ENCODE measurements at places on chromosomes 4 and X.
A peak's percentile ranks its signal among the peaks of the same experiment; 100 is the strongest.

DNA sequence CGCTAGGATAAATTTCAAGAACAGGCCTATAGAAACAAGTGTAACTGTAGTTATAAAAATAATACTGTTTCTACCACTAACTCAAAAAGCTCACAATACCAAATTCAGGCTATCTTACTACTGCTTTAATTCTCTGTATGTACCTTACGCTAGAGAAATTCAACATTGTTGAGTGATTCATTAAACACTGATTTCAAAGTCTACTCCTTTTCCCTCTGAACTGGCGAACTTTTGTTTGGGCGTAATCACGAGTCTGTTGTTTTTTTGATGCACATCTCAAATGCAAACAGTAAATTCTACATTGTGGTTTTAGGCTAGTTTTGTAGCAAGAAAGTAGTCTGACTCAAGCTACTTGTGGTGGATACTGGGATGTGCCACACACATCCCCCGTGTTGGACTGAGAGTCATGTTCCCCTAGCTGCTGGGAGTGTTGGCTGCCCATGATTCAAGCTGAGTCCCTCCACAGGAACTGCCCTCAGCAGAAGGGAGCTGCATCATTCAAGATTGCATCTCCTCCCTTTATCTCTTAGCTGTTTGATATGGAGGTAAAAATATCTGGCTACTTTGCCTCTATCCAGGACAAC, 406.1 kb downstream of the RAPGEF2 start:
- DNase-seq, result no peak

GRCh38 chrX:22087011-22087557, 55.0 kb downstream of the PHEX start:
- no peak for DNase-seq

DNA sequence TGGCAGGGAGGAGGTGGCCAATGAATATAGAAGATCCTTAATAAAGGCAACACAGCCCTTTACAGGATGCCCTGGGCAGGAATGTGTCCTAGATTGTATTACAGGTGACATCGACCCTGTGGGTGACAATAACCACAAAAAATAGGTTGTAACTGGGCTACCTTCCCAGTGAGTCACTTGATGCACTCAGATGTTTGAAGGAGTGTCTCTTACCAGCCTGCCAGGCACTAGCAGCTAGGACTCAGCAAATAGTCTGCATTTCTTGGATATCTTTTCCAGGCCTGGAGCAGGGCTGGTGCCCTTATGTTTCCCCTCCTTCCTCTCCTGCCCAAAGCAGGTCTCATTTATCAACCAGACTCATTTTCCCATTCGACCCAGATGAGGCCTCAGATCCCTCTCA, 50.9 kb upstream of the TMEM164 start:
- peak; percentile 9 for DNase-seq

- DNase-seq, result no peak
These were observed 126.5 kb upstream of the INTU start for GRCh38 chr4:127506283-127506682.

GRCh38 chr4:165302658-165303057, 24.8 kb upstream of the MSMO1 start:
- DNase-seq, result no peak

DNA sequence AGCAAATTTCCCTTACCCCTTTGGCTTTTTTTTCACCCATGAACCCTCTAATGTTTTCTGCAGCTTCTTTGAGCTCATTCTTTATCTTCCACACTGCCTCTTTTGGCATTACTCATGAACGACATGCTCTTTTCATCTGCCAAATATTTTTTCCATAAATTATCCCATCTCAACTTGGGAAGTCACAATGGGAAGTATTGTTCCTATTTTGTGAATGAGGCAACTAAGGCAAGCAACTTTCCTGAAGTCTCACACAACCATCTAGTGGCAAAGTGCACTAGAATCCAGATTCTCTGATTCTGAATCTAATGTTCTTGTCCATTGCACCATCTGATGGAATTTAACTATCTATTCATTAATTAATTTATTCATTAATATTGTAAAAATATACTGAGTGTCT, 625 bp downstream of the RTL9 start:
- DNase-seq, result no peak

DNA sequence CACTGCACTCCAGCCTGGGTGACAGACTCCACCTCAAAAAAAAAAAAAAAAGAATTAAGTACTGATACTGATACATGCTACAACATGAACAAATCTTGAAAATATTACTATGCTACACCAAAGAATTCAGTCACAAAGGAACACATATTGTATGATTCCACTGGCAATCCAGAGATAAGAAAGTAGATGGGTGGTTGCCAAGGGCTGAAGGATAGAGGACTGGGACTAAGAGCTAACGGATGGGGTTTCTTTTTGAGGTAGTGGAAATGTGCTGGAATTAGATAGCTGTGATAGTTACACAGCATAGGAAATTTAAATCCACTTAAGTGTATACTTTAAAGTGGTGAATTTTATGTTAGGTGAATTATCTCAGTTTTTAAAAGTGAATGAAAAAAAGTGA, 12.5 kb downstream of the ATP11C start:
- no peak for DNase-seq

DNA sequence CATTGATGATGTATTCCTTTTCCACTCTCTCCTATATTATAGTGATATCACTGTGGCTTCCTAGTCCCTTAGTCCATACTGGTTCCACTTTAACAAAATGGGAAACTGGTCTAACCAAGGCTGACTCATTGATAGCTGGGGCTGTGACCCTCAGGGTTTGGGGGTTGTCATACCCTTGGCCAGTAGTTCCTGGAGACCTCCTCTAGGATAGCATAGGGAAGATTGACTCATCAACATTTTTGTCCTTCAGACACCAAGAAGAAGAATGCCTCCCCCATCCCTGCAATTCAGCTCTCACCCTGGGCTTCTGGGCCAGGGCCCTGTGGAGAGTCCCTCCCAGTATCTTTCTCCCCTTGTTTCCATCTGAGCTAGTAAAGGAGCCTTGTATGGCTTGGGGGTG, 68.8 kb upstream of the PRPS1 start:
- DNase-seq, result no peak

- DNase-seq, result no peak
These were observed 1886.4 kb upstream of the AGA start for GRCh38 chr4:179328627-179329026.

GRCh38 chr4:95256108-95256835, 292.5 kb downstream of the UNC5C start:
- no peak for DNase-seq

GRCh38 chrX:47208108-47208507, 10.4 kb upstream of the CDK16 start:
- no peak for DNase-seq

DNA sequence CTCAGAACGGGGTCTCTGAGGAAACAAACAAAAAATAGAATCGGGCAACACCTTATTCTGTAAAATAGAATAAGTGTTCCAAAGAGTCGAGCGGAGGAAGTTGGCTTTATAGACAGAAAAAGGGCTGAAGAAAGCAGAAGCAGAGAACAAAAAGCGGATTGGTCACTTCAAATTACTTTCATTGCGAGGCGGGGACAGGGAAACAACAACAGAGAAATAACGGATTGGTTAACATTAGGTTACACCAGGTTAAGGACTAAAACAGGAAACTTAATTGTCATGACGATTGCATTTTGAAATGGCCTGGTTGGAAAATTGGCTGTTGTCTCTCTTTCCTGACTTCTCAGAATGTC, 433 bp upstream of the COQ2 start:
- DNase-seq, result no peak

- DNase-seq, result no peak
These were observed 146.8 kb downstream of the DCLK2 start for GRCh38 chr4:150224896-150225591.

- no peak for DNase-seq
These were observed 1047.4 kb upstream of the PABPC4L start for GRCh38 chr4:135249024-135249423.

DNA sequence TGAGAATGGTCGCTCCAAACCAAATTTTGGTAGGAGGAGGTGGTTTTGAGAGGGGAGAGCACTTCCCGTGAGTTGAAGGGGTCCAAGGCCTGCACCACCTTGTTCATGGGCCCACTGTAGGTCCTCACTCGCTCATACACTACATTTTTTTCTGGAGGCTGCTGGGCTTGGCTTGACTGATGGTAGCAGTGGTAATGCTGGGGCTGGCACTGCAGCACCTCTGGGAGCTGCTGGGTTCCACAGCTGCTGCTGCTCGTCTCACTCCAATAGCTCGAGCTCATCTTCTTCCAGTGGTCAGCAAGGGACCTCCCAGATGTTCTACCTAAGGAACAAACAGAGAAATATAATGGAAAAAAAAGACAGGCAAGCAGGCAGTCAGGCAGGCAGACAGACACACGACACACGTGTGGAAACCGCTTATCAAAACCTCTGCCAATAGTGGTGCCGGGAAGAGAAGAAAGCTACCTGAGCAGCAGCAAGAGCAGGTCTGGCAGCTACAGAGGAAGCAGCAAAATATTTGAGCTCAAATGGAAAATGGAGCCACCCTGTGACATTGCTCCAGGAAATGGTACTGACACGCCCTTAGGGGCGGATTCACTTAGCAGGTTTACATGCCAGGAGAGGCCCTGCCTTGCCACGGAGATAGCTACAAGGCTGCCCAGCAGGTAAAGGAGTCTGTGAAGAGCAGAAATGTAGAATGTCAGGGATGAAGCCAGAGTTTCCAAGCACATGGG, at the start of gene POF1B:
Gene POF1B (minus strand): TSS at position 492 of the 734 bp plus-strand sequence. CDS start 211 bp downstream, at position 281.
- DNase-seq, result no peak

GRCh38 chrX:150157291-150157690, 205.8 kb upstream of the MAMLD1 start:
- no peak for DNase-seq

DNA sequence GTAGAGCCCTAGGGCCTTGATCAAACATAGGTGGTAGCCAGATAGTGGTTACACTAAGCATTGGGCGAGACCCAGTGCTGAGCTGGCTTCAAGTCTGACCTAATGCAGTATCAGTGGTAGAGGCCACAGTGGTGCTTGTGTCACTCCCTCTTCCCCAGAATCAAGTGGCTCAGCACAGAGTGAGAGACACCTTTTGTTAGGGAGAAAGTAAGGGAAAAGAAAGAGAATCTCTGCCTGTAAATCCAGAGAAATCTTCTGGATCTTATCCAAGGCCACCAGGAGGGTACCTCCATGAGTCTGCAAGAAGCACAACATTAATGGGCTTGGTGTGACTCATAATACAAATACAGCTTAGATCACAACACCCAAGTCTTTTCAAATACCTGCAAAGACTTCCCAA, 117.7 kb upstream of the SLC6A14 start:
- DNase-seq, result no peak

DNA sequence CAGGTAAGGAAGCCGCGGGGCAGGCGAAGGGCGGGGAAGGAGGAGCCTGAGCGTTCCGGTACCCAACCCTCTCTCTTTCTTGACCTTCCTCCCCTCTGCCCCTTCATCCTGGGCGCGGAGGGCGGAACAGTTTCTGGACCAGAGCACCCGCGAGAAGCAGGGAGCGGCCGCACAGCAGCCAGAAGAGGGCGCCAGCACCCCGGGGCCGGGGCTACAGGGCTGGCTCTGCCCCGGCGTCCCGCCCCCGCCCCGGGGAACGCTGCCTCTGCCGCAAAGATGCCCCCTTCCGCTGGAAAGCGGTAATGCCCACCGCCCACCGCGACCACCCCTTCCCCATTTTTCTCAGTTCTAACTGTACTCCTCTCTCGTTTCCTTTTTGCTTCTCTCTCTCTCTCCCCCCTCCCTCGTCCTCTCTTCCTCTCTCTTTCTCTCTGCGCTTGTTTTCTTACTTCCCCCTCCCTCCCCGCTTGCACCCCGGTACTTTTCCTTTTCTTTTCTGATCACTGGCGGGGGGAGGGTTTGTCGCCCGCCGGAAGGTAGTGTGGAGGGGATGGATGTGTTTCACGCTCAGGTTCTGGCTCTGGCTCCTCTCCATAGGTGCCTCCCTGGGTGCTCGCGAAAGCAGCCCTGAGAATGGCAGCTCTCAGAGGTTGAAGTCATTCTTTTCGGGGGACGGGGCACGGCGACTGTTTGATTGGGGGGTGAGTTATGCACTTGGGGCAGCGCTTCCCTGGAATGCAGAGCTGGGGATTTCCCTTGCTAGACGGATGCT, 13.1 kb upstream of the PRDM8 start:
- DNase-seq, result peak; percentile 67

DNA sequence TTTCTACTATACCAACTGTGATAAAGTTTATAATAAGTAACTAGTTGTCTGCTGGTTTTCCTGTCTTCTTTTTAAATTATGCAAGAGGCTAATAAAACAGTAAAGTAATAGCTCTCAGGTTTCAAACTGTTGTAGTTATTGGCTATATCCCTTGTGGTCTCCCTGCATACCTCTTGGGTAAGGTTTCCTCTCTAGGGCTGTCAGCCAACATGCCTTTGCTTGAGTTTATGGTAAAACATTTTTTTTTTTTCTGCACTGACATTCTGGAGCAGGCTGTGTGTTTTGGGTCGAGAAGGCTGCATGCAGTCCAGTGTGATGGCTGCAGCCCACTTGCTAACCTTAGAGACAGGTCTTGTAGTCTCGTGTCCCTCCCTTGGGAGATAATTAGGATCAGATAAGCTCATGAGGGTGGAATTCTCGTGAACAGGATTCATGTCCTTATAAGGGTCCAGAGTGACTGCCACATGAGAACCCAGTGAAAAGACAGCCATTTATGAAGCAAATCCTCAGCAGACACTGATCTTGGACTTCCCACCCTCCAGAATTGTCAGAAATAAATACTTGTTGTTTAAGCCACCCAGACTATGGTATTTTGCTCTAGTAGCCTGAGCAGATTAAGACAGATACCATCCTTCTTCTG, 831.2 kb downstream of the CCSER1 start:
- DNase-seq, result no peak

- DNase-seq, result no peak
These were observed 79.8 kb downstream of the JADE3 start for GRCh38 chrX:46992070-46992469.

DNA sequence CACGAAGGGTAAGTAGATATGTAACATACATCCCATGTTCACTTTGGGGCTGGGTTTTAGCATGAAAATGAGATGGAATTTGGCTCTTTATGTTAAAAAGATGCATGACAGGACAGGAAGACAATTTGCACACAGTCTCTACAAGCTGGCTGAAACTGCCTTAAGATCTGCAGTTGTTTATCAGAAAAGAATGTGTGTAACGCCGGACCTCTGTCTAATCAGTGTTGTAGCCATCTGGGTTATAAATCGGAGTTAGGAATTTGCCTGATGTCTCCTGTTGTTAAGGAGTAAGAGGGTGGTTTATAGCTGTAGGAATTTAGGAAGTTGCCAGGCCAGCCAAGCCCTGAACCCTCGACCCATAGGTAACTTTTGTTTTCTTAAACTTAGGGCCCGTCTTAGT, 562.9 kb upstream of the FAT1 start:
- DNase-seq, result no peak

DNA sequence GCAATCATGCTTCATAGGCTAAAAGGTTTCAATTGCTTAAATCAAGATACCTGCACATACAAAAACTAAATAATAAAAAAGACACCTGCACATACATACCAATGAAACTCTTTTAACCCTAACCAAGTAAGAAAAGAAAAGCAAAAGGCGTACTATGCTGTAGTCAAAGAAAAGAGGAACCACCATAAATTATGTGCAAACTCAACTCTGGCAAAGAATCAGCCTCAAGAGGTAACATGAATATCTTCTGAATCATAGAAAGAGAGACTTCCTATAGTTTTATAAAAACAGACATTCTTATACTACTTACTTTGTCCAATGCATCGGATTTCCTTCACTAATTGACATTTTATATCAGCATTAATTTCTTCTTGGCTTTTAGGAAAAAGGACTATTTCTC, 29.3 kb downstream of the MMGT1 start:
- no peak for DNase-seq

GRCh38 chrX:119398587-119398973, 556 bp upstream of the SLC25A43 start:
- no peak for DNase-seq

Data from H54 (cell line).